ENCODE measurements at places on chromosomes 16 and 17. TPM values are rescaled to one million over a fixed set of nuclear protein-coding genes. Genes with fewer than 3 reads are reported as not detected.

DNA sequence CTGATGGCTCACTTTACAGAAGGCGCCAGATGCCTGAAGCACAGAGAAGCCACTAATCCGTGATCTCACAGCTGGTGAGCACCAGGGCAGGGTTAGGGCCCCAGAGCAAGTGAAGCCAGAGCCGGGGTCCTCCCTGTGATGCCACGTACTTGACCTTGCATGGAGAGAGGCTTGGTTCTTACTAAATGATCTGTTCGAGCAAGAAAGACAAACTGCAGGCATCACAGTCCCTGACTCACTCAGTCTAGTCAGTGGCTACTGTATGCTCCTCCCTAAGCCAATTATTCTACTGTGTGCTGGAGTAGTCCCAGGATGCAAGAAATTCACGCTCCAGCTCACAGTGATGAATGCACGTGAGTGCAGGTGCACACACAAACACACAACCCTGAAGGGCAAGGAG, 55.4 kb downstream of the SDK2 start:
- DNase-seq = no peak

DNA sequence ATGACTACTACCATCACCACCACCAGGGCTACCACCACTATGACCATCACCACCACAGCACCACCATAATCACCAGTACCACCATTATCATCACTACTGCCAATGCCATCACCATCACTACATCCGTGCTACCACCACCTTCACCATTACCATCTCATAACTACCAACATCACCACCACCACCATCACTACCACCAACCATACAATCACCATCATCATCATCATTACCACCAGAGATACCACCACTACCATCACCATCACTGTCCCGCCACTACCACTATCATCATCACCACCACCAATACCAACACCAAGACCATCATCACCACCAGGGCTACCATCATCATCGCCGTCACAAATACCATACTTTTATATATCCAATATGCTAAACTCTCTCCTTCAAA, 369.6 kb upstream of the DYNLRB2 start:
- no peak for DNase-seq

Gene TBC1D3
- 3.7 TPM for total RNA-seq

Gene AURKB
- 197 TPM for total RNA-seq

Gene ANKRD40CL
- total RNA-seq = not detected

DNA sequence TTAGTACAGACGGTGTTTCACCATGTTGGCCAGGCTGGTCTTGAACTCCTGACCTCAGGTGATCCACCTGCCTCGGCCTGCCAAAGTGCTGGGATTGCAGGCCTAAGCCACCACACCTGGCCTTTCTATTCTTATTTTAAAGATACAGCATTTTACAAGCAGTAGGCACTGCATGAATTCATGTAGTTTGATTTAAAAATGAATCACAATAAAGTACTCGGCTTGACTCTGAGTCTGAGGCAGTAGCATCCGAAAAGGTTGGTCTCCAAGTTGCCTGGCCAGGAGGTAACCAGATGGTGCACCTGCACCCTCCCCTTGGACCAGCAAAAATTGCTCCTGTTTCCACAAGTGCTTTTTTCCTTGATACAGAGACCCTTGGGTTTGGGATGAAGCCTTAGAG, 35.6 kb downstream of the MAP2K6 start:
- DNase-seq = no peak

Gene SLC12A3
- total RNA-seq = not detected

Gene CCDC182
- total RNA-seq = not detected

GRCh38 chr17:72877348-72877747, 215.1 kb downstream of the SLC39A11 start:
- no peak for DNase-seq

GRCh38 chr17:3502466-3502865, 26.7 kb downstream of the ASPA start:
- DNase-seq = no peak

GRCh38 chr16:72501739-72502593, 330.0 kb upstream of the PMFBP1 start:
- DNase-seq = peak; percentile 58

DNA sequence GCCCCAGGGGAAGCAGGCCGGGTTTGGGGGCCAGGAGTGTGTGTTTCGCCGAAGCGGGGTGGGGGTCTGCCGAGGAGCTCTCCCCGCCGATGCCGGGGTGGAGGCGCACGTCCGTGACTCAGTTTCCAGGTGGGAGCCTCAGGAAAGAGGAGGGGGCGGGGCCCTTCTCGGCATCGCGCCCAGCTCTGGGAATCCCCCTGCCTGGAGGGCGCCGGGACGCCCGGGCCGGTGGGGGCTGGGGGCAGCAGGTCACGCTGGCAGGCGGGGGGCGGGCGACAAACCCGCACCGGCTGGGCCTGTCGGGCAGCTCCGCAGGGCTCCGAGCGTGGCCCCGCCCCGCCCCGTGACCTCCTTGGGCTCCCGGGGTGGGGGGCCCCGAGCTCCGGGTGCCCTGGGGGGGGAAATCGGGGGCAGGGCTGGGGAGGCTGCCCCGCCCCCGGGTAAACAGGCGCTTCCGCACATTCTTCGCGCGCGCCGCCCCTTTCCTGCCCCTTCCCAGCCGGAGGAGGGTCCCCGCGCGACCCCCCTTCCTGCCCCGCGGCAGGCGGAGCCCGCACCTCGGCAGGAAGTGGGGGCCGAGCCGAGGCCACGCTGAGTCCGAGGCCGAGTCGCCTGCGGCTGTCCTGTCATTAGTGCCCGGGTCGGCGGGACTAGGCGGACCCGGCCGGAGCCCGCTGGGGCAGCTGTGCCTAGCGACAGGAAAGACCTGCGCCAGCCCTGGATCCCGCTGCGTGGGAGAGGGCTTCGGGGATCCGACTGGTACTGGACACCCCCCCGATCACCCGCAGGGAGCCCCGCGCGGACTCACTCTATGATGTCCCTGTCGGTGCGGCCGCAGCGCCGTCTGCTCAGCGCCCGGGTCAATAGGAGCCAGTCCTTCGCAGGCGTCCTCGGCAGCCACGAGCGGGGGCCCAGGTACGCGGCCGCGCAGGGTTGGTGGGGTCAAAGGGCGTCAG, 9.3 kb downstream of the RIPOR1 start:
- DNase-seq = peak; percentile 73

Gene CCDC78
- 2.5 TPM for total RNA-seq

Gene IGF2BP1
- not detected for total RNA-seq

Gene KIF18B
- total RNA-seq = 86.7 TPM

Gene AARS1
- 117 TPM for total RNA-seq

DNA sequence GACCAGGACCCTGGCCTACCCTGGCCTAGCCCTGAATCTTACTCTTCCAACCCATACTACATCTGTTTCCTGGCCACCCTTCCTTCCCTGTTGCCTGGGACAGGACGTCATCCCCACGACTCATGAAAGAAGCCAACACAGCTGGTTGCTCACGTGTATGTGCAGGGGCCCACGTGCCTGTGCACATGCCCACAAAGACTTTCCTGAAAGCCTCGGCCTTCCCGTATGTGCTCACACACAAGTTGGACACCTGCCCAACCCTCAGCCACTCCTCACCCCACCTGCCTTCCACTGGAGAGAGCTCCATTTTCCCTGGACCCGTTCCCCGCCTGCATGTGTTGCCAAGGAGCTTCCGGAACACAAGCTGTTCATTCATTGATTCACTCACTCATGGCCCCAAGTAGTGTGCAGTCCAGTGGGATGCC, 7.0 kb downstream of the PLXDC1 start:
- DNase-seq = no peak

Gene TSPAN10
- 0.26 TPM for total RNA-seq

Gene ST6GALNAC1
- total RNA-seq = not detected

DNA sequence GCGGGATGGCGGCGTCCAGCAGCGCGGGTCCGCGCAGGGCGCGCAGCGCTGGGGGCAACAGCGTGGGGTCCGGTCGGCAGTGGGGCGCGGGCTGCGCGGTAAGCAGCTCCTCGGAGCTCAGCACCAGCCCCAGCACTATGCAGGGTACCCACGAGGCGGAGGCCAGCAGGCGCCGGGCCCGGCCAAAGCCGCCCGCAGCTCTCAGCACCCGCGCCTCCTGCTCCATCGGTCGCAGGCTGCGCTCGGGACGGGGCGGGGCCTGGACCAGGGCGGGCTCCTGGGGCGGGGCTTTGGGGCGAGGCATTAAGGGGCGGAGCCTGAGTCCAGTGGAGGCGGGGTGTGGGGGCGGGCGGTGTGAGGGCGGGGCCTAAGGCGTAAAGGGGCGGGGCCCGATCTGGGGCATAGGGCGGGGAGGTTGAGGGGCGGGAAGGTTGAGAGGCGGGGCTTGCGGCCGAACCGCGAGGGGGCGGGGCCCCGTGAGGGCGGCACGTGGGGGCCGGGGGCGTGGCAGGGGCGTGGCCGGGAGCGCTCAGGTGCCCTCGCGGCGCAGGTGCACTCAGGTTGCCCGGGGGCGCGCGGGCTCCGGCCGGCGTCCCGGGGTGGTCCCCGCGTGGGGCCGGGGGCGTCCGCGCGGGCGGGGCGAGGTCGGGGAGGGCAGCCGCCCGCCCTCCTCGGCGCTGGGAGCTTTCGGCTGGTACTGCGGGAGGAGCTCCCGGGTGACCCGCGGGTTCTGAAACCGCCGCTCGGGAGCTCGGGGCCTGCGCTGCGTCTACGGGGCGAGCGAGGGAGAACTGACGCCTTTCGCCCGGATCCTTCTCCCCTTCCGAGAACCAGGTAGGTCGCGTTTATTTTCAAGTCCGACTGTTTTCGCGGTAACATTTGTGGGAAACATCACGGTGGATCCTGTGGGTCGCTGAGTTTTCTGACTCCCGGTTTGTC, 1.4 kb upstream of the SLC22A31 start:
- DNase-seq = peak; percentile 76

GRCh38 chr16:89925596-89926079, 2.5 kb downstream of the TUBB3 start:
- DNase-seq = no peak

GRCh38 chr17:68195667-68196393, 52.0 kb upstream of the AMZ2 start:
- no peak for DNase-seq

DNA sequence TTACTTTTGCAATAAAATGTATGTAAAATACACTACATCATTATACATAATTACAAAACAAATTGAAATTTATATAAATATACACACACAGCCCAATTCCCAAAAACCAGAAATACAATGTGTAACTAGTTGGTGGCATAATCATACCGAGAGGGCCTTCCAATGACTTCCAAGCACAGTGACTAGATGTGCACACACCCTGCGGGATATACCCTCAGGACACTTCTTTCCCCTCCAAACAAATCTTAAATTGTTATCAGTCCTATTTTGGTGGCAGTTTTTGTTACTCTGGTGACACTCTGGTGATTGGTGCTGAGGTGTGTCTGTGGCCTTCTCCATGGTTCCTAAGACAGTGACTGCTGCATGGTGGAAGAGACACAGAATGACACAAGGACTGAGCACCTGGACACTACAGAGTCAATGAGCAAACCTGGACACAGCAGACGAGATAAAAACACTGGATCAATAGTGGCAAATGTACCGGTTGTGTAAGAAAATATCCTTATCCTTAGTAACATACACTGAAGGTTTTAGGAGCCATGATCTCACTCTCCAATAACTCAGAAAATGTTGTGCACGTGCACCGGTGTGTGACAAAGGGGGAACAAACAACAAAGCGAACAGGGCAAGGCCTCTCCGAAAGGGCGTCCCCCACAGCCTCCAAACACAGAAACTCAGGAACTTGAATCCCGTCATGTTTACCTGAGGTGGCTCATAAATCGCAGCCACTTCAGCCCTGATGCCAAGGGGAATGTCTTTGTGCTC, 32.9 kb downstream of the NPLOC4 start:
- no peak for DNase-seq

Gene PRSS21
- 10.3 TPM for total RNA-seq

GRCh38 chr17:42841975-42842685, 2.2 kb upstream of the AOC2 start:
- no peak for DNase-seq

Gene ACAP1
- 594 TPM for total RNA-seq

- no peak for DNase-seq
Measured at GRCh38 chr17:2292100-2292499, 11.5 kb downstream of the SMG6 start.

Gene KRT17
- total RNA-seq = not detected

Gene RCVRN
- not detected for total RNA-seq

DNA sequence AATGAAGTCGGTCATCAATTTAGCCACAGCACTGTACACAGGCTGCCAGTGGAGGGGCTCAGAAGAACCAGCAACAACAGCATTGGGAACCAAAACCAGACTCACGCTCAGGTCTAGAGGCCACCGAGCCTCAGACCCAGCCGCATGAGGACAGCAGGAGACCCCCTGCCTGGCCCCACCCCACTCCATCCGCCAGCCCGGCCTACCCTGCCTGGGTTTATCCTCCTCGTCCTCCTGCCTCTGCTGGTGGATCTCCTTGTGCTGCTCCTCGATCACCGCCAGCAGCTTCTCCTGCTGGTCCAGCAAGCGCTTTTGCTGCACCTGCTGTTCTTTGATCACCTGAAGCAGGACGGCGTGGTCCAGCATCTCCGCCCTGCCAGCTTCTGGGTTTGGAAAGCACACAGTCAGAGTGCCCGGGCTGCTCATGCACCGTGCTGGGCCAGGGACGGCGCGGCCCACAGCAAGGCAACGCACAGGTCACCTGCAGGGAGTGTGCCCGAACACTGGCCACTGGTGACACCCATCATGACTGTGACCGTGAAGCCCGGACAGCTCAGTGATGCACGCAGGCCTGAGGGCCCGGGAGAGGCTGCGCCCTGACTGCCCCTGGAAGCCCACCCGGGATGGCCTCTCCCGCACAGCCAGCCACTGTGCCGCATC, 7.7 kb downstream of the NDUFAF8 start:
- DNase-seq = no peak

Gene CCDC200
- total RNA-seq = not detected

Gene PPM1E
- total RNA-seq = 0.07 TPM

Gene TBC1D3C
- total RNA-seq = not detected
